A549 treated with Mapracorat at 1 μM for 4 hours (cell line): ENCODE measurements at places on chromosomes 16 and 17. TPM values are rescaled to one million over a fixed set of nuclear protein-coding genes. Genes with fewer than 3 reads are reported as not detected.

The CCL17 gene
- not detected in 5 replicates for total RNA-seq

The CDH13 gene
- 0.03 TPM in 1 of 5 replicates, not detected in the others for total RNA-seq

The ZKSCAN2 gene
- total RNA-seq, result 2.1 to 2.5 TPM (median 2.2 TPM) in 5 replicates

The NAGS gene
- 0.77 to 1.5 TPM (median 1.1 TPM) in 5 replicates for total RNA-seq
